ENCODE measurements at places on chromosomes 3 and 15.

DNA sequence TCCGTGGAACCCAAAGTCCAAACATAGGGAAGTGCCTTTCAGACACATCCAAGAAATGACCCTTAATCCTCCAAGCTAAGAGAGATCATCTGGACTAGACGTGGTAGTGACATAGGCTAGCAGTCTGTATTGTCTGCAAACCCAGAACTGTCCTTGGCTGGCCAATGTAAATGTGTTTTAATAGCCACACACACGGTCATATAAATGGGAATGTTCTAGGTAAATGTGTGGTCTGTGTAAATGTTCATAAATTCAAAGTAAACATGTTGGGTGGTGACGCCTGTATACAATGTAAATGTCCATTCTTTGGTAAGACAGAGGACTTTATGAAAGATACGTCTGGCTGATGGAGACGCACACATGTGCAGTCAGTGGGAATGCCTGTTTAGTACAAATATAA lies 16.3 kb upstream of the LINGO1 start:
- DNase-seq, result no peak

DNA sequence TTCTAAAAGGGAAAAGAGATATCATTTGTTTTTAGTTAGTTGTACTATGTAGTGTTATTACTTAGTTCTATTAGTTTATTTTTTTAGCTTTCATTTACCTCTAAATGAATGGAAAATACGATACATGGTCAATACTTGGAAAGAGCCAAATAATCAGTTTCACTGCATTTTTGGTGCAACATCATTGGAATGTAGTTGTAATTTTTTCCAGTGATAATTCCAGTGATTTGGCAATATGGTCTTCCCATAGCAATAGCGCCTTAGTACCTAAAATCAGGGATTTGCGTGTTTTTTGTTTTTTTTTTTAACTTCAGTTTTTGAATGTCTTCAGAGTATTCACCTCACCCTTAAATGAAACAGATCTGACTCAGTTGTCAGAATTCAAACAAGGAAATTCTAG lies 41.8 kb downstream of the RAB8B start:
- DNase-seq, result no peak

DNA sequence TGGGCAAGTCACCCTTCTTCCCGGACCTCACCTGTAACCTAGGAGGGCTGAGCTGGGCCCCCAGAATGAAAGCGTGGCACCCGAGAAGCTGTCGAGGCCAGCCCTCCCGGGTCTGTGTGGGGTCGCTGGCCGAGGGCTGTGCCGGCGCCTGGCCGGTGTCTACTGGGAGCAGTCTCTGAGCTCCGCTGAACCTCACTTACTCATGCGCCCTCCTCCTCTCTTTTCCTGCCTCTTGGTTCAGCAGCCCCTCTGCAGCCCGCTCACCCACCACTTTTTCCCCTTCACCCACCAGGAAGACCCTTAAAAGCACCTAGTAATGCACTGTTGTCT lies 419 bp downstream of the HYKK start:
- DNase-seq, result no peak

DNA sequence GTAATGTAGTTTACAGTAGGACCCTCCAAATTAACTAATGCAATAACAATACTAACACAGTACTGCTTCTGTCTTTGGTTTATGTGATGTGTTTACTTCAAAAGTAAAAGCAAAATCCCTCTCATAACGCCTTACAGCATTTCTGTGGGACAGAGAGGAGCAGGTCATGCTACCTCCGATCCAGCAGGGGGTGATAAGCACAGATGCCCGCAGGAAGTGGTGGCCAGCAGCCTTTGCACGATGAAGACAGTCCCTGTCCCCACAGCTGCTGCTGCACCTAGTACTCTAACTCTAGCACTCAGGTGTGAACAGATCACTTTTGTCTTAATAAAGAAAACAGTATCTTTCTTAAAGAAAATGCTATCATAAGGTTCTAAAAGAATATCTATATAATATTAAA lies 38.3 kb downstream of the ANO10 start:
- no peak for DNase-seq
